ENCODE measurements at places on chromosomes 2 and 18.

DNA sequence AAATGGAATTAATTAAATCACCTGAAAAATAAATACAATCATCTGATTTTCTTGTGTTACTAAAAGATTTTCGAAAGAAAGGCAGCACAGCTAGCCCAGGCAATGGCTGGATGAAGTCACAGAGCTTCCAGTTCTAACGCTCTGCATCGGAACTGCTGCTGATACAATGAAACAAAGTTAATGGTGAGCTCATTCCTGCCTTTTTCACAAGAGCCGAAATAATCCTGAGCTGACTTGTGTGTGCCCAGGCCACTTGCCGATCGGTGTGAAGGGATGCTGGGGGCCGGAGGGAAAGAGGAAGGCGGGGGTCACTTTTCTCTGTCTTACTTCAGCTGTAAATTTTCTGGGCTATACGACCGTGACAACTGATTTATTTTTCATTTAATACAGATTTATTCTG, 149.5 kb downstream of the INO80D start:
- no peak for DNase-seq

DNA sequence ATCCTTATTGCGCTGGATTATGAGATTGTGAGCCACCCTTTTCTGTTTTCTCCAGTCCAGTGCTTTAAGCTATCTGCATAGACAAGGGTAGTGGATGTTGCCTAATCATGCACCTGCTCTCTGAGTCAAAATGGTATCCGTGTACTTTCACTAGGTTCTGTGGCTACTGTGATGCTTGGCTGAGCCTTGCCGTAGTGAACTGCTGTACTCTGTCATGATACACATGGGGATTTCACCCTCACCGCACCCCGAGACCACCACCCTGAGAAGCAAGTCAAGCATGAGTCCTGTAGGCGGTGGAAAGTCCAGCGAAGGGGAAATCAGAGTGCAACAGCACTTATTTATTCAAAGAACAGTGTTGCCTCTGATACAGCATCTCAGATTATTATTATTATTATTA, 55.0 kb downstream of the ARHGAP25 start:
- no peak for DNase-seq

- DNase-seq = no peak
Observed at GRCh38 chr18:50849419-50849821, 29.5 kb upstream of the ME2 start.

GRCh38 chr2:19722531-19722971, 179.2 kb downstream of the TTC32 start:
- no peak for DNase-seq

DNA sequence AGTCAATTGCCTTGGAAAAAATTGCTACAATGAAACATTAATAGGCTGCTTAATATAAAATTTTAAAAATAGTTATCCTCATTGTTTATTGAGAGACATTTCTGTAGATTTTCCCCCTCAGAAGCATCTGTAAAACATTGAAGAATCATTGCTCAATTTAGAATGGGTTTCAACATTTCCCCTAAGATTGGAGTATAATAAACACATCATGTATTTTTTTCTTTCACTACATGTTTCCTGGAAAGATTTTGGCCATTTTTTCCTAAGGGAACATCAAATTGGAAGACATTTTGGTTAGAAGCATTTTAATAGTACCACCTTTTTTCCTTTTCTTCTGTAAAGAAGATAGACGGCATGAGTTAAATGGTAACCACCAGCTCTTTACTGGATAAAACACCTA, 443.2 kb upstream of the SPHKAP start:
- no peak for DNase-seq

DNA sequence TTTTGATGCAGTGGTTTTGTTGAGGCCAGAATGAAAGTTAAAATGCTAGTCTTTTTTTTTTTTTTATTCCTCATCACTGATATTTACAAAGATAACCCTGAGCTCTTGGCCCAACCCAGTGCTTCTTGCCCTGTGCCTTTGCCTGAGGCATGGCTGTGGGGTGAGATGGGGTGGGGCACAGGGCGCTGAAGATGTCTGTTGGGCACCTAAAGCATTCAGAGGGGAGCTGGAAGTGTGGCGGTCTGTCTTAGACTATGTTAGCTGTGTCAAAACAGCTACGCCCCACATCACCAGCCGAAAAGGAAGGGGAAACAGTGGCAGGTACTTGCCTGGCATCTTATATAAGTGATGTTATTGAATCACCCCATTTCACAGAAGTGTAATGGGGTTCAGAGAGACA, 20.7 kb downstream of the TOGARAM2 start:
- no peak for DNase-seq

DNA sequence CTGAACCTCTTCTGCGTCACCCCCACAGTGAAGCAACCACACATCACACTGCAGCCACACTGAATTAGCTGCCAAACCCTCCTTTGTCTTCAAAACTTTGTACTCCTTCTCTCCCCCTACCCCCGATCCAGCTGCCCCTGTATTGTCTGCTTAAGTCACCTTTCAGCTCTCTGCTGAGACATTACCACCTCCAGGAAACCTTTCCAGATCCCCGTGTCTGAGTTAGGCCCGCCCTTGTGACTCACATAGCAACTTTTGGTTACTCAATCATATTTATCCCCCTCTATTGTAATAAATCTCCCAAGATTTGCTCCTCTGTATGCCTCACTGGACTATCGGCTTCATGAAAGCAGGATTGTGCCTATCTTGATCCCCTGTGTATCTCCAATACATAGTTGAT, 82.8 kb upstream of the CDCA7 start:
- DNase-seq = no peak

GRCh38 chr18:10013621-10014543, 100.1 kb downstream of the VAPA start:
- no peak for DNase-seq

- no peak for DNase-seq
Observed at GRCh38 chr2:112006076-112006410, 49.0 kb upstream of the TMEM87B start.

- DNase-seq = no peak
Observed at GRCh38 chr18:24810561-24811305, 350.3 kb downstream of the HRH4 start.

DNA sequence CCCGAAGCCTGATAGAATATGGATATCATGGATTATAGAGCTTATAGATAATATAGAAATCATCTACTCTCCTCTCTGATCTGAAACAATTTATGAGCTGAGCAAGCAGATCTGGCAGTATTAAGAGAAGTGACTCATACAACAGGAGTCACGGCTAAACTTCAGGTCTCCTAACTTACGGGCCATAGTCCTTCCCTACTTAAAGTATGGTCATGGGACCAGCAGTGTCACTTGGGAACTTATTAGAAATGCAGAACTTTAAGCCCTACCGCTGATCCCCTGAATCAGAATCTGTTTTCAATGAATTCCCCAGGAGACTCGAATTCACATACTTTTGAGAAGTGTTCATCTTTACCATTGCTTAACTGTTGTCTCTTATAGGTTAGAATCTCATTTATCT, 195.7 kb upstream of the FANCL start:
- DNase-seq = no peak

- no peak for DNase-seq
Observed at GRCh38 chr18:48129621-48130082, 199.2 kb upstream of the SMAD2 start.

DNA sequence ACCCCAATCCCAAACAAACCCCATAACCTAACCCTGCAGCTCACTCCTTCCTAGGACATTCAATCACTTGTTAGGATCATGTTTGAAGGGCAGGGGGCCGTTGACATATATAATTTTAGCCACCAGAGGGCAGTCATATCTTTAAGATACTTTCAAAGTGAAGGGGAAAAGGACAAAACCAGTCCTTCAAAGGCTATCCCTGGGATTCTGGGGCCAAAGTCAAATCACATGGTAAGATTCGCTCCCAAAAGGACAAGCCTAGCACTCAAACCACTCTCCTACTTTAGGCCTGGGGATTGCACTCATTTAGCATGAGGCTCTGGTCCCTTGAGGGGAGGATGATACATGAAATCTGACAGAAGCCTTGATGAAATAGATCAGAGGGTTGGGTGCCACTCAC, 44.6 kb downstream of the HAUS1 start:
- DNase-seq = no peak

GRCh38 chr2:240174496-240174895, 34.0 kb upstream of the OTOS start:
- no peak for DNase-seq

GRCh38 chr2:40535972-40536371, 84.1 kb upstream of the SLC8A1 start:
- no peak for DNase-seq

GRCh38 chr2:41129988-41130387, 678.1 kb upstream of the SLC8A1 start:
- DNase-seq = no peak

DNA sequence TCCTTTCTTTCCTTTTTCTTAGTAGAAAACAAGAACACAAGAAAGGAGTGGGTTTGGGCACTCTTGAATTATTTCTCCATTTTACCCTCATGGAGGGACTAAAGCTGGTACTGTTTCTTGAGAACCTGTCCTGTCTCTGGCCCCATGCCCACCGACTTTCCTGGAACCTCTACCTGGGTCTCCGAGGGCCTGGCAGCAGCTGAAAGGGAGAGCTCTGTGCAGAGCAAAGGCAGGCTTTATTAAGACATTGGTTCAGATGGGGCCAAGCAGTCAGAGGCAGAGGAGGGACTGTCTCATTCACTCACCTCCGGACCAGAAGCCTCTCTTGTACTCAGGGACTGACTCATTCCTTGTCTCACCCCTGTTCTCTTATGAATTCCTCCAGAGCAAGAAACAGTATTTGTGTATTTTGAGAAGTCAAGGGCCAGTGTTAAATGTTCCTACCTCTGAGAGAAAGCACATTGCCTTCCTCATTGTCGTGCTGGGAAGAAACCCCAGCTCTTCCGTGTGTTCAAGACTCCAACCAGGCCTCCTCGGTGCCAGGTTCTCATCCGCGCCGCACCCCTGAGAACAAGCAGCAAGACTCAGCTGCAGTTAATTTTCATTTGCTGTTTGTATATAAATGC, 201.9 kb upstream of the NT5C1B start:
- no peak for DNase-seq

- no peak for DNase-seq
Observed at GRCh38 chr2:217223222-217223930, 363.5 kb upstream of the TNP1 start.

GRCh38 chr2:207913772-207914358, 111.5 kb downstream of the PLEKHM3 start:
- DNase-seq = no peak

GRCh38 chr2:172093416-172094293, 8.3 kb downstream of the DLX1 start:
- DNase-seq = no peak

DNA sequence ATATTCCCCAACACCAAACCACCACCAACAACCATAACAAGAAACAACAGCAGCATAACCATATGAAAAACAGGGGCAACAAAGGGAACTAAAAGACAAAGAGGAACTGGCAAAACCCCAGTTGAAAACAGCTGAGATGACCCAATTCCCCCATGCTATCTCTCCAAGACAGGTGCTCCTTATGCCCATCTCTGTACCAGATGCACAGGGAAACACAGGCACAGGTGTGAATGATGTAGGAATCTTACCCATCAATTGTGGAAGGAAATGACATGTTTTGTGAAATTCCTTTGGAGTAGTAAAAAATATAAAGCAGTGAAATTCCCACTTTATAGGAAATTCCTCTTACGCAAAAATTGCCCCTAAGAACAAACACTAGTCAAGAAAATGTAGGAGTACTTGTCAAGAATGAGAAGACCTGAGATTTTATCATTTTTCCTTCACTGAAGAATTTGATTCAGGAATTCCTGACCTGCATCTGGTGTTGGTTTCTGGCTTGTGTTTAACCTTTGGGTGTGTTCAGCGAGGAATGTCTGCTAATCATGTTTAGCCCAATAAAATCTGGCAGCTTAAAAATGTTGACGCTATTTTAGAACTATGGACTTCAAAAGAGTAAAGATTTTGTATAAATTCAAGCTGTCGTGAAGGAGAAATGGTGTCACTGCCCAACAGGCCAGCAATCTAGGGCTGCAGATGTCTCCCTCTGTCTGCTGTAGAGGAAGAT, 67.7 kb upstream of the ARHGAP28 start:
- no peak for DNase-seq

DNA sequence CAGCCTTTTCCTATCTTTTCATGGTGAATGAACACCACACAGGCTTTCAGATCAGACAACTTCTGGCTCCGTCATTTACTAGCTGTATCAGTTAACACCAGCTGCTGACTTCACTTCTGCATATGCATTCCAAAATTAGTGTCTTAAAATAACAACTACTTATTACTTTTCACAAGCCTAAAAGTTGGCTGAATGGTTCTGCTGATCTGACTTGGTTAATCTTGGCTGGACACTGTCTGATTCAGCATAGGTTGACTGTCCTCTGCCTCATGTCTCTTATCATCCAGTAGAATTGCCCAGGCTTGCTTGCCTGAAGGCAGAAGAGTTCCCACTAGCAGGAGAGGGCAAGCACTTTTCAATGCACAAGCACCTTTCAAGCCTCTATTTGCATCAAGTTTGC, 72.7 kb downstream of the MARCHF4 start:
- DNase-seq = no peak

DNA sequence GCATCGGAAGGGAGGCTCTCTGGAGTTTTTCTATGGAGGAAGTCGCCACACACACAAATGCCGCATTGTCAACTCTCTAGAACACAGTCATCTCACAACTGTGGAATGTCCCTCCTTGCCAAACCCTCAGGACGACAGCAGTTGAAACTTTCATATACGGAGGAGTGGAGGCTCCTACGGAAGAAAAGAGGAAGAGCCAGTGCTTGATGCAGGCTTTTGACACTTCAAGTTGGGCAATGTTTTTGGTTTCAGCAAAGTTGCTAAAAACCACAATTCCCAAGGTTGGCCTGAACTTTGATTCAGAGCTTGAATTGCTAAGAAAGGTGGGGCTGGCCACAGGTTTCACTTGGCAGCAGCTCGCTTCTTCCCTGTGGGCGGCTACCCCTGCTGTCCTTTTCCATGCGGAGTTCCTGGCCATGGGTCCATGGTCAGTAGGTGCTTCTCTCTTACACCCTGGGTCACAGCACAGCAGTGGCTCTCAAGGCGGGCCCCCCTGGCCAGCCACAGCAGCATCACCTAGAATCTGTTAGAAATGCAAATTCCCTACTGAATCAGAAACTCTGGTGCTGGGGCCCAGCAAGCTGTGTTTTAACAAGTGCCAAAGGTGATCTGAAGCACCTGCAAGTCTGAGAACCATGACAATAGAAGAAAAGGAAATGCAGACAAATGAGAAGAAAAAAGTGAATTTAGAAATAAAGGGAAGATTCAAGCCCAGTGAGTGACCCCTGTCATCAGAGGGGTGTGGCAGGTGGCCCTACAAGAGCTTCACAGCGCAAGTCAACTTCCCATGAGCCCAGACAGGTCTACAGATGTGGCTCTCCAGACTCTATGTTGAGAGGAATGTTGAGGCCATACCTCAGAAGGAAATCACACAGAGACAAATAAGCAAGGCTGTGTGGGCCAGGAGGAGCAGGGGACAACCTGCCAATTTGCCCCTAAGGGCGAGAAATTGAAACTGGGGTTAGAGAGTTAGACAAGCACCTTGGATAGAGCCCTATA, 856.4 kb downstream of the RNF144A start:
- no peak for DNase-seq

DNA sequence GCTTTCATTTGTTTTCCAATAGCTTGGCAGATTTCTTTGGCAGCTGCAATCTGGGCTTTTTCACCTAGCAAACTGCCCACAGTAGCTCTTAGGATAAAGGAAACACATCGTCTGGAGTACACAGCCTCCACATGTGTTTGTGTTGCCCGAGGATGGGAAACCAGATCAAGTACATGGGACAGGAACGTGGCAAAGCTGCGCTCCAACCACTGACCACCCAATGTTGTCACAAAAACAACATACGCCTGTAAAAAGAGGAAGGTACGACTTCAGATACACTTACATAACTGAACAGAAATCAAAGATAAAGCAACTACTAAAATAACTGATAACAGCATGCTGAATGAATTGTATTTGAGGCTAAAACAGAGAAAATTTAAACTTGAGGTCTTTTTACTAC, 15.5 kb downstream of the HEATR5B start:
- DNase-seq = no peak
